ENCODE measurements at places on chromosomes 3 and 15. TPM values are rescaled to one million over a fixed set of nuclear protein-coding genes. Genes with fewer than 3 reads are reported as not detected.

DNA sequence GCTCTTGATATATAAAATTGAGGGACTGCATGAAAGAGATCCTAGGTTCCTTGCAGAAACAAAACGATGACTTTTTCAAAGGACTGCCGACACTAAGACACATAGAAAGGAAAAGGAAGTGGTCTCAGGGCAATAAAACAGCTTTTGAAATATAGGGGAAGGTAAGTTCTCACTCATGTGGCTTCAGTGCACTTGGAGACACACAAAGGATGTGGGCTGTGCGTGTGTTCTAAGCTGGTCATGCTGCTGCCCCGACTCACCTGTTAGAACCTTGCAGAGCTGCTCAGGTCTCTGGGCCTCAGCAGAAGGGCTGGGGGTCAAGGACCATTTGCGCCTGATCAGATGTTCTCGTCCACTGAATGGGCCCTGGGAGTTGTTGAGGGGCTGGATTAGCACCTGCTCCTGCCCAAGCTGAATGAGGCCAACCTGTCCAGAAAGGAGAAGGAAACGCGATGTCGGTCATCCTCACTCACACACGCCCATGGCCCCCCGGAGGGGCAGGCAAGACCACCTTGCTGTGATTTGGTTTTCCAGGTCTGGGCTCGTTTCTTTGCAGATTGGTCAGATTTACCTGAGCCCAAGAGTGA, 11.1 kb downstream of the ADAMTS17 start:
- no peak for DNase-seq

The RFX7 gene
- 5.8 TPM for total RNA-seq

- no peak for DNase-seq
Observed at GRCh38 chr3:46095307-46095706, 68.0 kb upstream of the XCR1 start.

The GLT8D1 gene
- 33.2 TPM for total RNA-seq

The GOLGA6L7 gene
- not detected for total RNA-seq

GRCh38 chr15:38597219-38597800, 32.7 kb upstream of the RASGRP1 start:
- no peak for DNase-seq

The TUSC7 gene
- not detected for total RNA-seq

The KLHDC8B gene
- total RNA-seq = 128 TPM

DNA sequence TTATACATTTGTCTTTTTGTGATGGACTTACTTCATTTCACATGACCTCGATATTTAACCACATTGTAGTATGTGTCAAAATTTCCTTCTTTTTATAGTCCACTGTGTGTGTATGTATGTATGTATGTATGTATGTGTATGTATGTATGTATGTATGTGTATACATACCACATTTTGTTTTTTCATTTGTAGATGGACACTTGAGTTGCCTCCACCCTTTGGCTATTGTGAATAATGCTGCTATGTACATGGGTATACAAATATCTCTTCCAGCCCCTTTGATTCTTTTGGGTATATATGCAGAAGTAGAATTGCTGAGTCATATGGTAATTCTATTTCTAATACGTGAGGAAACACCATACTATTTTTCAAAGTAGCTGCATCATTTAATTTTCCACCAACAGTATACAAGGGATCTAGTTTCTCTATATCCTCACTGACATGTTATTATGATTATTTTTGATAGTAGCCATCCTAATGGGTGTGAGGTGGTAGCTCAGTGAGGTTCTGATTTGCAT, 228.2 kb downstream of the OPA1 start:
- DNase-seq = no peak

- DNase-seq = no peak
Observed at GRCh38 chr15:34904527-34904926, 65.0 kb downstream of the AQR start.

- no peak for DNase-seq
Observed at GRCh38 chr3:141403576-141403975, 35.3 kb downstream of the ZBTB38 start.

DNA sequence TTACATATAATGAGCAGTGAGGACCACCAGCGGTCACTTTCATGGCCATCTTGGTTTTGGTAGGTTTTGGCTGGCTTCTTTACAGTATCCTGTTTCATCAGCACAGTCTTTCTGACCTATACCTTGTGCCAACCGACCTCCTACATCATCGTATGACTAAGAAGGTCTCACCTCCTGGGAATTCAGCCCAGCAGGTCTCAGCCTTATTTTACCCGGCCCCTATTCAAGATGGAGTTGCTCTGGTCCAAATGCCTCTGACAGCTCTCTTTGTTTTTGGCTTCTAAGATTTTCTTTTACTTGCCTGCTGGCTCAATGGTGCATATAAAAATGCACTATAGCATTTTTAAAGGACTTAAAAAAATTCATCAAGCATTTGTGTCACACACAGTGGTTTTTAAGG, 3.2 kb upstream of the MME start:
- no peak for DNase-seq

DNA sequence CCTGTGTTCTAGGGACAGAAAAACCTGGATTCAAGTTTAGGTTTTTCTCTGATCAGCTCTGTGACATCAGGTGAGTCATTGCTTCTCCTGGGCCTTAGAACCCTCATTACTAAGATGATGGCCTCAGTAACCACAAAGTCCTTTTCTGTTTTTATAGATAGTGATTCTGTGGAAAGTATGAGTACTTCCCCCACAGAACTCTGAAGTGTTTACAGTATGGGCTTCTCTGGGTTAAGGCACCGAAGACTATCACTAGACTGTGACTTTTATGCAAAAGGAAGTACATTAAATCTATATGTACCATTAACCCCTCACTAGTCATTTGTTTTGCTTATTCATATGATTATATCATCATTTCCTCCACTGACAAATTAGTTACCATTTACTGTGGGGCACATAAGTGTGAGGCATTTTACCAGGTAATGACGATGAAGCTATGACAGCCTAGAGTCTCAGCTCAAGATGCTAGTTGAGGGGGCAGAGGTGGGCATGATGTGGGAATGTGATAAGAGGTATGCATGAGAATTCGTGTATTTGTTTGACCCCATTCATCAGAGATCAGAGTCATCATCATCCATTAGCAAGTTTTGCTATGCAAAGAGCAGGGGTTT, 15.0 kb upstream of the RORA start:
- no peak for DNase-seq

GRCh38 chr3:123692041-123692440, 107.2 kb upstream of the HACD2 start:
- DNase-seq = no peak

DNA sequence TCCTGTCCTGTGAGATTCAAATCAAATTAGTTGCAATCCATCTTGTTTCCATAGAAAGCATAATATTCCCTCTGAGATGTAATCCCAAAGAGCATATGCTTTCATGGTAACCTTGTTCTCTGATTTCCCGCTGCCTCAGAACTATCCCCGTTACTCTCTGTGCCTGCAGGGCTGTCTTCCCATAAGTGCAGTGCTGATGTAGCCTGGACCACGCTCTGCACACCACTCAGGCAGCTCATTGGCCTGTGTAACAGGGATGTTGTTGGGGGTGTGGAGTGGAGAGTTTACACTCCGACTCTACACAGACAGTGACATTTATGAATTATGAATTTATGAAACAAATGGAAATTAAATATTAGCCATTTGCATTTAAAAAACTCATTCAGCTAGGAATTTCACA, 33.6 kb upstream of the CNTN3 start:
- DNase-seq = peak; percentile 44

The IL5RA gene
- 0.65 TPM for total RNA-seq

DNA sequence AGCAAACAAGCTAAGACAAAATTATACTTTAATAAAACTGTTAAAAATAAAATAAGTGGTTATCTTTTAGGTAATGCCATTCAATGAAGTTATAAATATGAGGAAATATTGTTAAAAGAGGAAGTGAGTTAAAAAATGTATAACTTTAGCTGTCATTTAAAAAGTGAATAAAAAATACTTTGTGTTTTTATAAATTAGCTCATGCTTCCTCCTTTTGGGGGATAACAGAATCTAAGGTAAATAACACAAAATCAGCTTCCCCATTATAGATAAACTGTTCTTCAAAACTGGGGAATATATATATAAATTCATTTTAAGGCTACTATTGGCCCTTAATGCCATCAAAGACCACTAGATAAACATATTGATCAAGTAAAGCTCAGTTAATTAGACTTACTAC, 113.7 kb upstream of the AADACL2 start:
- no peak for DNase-seq

The MYH15 gene
- 0.19 TPM for total RNA-seq

The GPR156 gene
- not detected for total RNA-seq

GRCh38 chr15:68097029-68097428, 42.9 kb downstream of the PIAS1 start:
- no peak for DNase-seq

DNA sequence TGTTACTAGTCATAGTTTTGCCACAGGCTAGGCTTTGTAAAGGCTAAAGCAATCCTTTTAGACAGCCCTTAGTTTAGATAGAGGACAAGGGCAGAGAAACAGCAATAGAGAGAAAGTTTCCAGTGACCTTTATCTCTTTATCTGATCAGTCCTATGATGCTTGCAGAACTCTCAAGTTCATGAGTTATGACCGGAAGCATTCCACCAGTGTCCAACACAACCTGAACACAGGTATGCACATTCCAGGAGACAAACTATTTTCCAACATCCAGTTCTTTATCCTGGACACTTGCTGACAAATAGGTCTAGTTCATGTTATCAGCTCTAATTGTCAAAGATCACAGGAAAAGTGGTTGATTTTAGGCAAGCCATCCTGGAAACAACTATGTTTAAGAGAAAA, 422.2 kb downstream of the MAGI1 start:
- DNase-seq = no peak

- no peak for DNase-seq
Observed at GRCh38 chr15:62648954-62649353, 393.6 kb upstream of the TPM1 start.
